Fibroblast of upper back skin (primary cell): ENCODE measurements at places on chromosomes 6 and 20.
A peak's percentile ranks its signal among the peaks of the same experiment; 100 is the strongest.

DNA sequence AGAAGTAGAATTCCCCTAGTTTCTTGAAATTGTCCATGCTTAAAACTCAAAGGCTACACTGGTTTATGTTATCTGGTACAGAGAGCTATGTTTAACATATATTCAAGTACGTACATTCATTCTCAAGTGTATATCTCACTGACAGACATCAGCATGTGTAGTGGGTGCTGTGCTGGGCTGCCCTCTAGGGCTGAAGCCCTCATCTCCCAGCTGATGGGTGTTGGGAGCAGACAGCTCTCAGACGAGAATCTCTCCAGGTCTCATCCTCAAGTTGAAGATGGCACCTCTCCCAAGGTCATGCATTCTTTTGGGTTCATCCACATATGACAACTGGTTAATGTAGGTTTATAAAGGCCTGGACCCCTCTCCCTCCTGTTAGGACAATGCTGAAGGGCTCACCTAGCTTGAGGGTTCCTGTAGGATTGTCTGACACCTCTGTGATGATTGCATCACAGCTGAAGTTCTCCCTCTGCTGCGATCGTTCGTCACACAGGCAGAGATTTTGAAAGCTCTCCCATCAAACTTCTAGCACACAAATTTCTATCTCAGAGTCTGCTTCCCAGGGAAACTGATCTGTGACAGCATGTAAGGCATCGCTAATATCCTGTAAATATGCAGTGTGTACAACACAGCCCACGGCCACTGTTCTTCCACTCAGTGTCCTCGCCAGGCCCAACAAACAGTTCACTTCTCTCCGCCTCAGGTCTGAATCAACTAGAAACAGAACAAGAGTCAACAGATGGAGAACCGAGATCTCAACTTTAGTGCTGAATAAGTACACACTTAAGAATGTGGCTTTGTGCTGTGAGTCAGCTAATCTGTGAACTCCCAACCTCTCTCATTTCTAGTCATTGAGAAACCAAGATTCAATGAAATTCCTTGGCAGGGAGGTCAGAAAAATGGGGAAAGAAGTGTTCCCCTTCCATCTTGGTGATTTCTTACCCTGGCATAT, 43.2 kb downstream of the PREP start:
- DNase-seq, result peak; percentile 92

DNA sequence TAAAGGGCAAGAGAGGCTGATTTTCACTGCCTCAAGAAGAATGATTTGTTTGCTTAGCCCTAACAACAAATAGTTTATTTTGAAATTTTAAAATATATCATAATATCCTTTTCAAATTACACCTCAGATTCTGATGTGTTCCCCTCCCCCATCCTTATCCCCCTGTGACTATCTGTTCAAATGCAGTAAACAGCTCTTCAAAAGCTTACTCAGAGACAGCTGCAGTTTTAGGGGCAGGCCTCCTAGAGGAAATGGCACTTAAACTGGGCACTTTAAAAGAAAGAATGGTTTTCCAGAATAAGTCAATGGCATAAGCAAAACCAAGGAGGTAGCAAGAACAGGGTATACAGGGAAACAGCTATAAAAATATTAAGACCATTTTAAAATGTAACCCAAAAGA, 118.6 kb upstream of the UST start:
- no peak for DNase-seq

GRCh38 chr20:33992145-33992922, 1.4 kb upstream of the RALY start:
- DNase-seq, result no peak

DNA sequence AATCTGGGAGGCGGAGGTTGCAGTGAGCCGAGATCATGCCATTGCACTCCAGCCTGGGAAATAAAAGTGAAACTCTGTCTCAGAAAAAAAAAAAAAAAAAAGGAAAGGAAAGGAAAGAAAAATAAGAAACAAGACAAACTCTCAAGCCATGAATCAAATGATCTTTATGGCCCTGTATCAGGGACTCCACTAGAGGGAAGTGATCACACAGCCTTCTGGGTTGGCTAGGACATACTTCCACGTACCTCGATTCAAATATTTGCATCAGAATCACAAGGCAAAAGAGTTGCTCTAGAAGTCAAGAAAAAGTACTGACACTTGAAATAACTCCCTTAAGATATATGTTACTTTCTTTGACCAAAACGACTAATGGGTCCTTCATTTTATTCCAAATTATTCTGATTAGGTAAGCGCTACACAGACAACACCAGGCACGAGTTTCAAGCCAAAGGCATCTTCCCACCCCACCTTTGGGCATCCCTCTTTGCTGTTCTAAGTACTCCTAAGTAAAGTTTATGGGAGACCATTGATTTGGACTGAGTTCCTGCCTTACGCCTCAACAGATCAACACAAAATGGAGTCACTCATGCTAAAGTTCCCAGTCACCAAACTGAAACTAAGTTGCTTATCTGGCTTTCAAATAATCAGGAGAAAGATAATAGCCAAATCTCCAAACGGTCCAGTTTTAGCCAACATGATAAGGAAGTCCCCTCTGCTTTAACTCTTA, 77.5 kb upstream of the NT5E start:
- DNase-seq, result peak; percentile 41

DNA sequence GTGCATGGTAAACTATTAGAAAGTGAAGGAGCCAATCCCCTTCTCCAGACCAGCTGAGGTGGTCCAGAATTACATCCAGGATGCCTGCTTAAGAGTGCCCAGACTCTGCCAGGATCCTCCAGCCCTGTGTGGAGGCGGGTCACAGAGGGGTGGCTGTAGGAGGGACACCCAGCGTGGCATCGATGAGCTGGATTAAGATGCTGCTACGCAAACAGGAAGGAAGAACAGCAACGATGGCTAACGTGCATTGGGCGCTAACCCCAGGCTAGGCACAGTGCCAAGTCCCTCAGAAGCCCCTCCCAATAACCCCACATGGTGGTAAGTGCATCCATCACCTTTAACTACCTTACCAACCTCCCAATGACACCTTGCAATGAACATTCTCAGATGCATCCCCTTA, 63.9 kb upstream of the MRPS10 start:
- DNase-seq, result no peak

- DNase-seq, result peak; percentile 77
Measured at GRCh38 chr6:12637960-12638641, 78.5 kb upstream of the PHACTR1 start.

- peak; percentile 73 for DNase-seq
Measured at GRCh38 chr20:19976595-19977372, 40.4 kb upstream of the NAA20 start.
